ENCODE measurements at places on chromosomes 3 and 15.

GRCh38 chr3:127296959-127297358, 9.1 kb upstream of the PRR20G start:
- no peak for DNase-seq

- no peak for DNase-seq
Measured at GRCh38 chr15:95724908-95725633, 605.4 kb upstream of the NR2F2 start.

DNA sequence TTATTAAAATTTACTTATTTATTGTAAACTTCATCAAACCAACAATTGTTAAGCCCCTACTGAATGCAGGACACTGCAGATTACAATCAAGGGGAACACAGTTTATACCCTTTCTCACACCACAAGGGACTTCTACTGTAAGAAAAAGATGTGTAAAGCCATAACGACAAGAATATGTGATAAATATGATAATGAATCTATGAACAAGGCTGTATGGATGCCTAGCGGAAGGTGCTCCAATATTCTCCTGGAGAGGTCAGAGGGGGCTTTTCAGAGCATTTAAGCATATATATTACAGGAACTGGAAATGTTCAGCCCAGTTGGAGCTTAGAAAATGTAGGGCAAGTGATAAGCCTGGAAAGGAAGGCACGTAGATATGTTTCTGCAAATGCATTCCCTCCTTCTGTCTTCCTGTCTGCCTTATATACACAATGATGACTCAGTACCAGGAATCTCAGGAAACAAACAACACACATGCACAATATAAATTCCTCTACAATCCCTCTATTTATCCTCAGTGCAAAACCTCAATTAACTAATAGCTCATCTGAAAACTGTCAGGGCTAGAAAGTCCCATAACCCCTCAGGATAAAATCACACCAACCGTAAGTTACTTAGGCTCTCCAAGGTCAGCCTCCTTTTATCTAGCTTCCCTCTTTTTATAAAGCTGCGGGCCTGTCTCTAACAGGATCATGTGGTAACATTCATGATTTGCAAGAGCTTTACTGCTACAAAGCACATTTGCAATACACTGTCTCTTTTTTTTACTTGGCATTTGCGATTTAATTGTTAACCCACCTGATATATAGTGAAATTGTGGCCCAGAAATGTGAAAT, 393.1 kb downstream of the LPP start:
- DNase-seq, result no peak

GRCh38 chr3:183844606-183845005, 19.2 kb upstream of the MAP6D1 start:
- no peak for DNase-seq

DNA sequence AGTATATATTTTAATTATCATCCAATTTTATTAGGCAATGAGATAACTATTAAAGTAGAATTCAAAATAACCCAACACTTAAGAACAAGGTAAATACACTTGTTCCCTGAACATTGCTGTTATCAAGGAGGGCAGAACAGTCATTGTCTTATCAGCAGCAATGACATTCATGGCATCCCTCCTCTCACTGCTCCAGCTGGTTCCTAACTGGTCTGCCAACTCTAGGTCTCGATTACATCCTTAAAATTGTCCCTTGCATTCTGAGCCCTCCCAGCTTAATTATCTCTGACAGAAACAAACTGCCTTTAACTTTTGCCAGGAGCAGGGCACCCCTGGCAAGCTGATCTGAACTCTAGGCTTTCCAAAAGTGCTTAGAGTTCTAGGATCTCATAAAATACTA, 14.0 kb upstream of the DYNC1LI1 start:
- no peak for DNase-seq

DNA sequence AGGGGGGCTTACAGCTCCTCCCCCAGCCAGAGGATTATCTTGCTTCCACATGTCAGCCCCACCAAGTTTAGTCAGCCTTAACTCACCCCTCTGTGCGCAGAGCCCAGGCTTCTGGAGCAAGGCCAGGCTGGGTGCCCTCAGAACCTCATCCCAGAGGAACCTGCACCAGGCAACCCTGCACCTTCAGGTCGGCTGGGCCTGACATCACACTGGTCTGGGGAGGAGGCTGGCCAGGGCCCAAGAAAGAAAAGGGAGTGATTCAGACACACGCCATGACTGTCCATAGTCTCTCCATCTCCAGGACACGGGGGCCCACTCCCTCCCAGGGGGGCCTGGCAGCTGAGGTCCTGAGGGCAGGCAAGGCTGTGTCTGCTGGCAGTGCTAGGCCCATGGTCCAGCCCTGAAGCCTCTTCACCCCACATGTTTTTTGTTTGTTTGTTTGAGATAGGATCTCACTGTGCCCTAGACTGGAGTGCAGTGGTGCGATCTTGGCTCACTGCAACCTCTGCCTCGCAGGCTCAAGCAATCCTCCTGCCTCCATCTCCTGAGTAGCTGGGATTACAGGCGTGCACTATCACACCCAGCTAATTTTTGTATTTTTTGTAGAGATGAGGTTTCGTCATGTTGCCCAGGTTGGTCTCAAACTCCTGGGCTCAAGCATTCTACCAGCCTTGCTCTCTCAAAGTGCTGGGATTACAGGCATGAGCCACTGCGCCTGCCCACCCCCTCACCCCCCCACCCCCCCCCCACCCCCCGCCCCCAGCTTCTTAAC, 11.1 kb downstream of the TNK2 start:
- DNase-seq, result no peak

Data from cortex of kidney (tissue), 1 donor.